Stimulated activated CD4-positive, alpha-beta T cell treated with anti-CD3 and anti-CD28 coated beads, Interleukin-1b, Interleukin-23, amount 100 ng/mL, for 4 hours (primary cell): ENCODE measurements at places on chromosomes 11 and 22.

- no peak for DNase-seq
Measured at GRCh38 chr11:93741882-93742226, 382 bp downstream of the C11orf54 start.

DNA sequence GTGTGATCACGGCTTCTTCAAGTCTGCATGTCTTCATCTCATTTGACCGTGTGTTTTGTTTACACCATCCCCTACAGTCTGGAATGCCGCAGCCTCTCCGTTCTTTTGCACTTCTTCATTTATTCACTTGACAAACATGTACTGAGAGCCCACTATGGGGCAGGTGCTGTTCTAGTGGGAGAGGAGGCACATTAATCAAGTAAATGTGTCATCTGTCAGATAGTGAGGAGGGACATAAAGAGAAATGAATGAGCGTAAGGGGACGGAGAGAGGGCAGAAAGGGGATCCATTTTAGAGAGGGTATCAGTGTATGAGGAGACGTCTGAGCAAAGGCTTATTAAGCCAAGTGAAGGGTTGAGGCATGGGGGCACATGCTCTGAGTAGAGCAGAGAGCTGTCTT lies 54.0 kb upstream of the CECR2 start:
- no peak for DNase-seq

DNA sequence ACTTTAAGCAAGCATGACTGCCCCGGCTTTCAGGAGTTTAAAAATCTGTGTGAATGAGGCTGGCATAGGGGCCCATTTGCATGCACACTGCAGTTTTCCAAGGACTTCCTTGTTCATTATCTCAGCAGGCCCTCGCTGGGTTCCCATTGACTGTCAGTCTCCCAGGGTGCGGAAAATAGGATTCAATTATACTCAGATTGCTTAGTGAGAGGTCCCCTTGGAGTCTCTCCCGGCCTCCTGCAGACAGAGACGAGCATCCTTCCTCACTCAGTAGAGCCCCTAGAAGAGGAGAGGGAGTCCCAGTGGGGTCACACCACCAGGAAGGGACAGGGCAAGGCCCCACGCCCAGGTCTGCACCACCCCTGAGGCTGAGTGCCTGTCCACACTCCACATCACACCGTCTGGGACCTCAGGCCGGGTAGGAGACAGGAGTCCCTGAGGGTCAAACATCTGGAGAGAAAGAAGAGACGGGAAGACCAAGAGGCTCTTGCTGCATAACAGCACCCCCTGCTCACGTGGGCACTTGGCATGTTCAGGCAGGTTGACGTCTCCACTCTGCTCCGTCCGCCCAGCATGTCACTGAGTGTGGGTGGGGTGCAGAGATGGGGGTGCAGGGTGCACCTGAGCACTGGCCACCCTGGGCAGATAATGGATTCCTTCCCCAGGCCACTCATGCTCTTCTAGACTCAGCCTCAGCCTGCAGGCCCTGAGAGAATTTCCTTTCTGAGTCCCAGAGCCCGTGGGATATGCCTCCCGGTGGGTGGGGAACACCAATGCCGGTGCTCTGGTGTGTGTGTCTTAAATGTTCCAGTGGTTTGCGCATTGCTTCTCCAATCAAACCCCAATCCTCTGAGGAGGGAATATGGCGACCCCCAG lies 58.8 kb downstream of the MCM5 start:
- no peak for DNase-seq

DNA sequence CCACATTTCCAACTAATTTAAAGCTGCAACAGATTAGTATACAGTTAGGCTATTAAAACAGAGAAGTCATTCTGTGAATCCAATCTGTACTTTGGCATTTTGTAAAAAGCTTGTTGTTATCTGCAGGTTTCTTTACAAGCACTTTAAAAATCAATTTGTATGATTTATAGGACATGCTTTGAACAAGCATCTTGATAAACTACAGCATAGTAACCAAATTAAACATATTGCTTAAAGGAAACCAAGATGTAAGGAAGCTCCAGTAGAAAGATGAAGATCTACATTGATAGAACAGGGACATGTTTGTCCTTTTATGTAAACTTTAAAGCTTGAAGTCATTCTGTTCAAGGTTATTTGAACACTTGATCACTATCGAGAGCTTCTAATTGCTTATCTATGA lies 498.3 kb upstream of the CCDC90B start:
- DNase-seq, result no peak

DNA sequence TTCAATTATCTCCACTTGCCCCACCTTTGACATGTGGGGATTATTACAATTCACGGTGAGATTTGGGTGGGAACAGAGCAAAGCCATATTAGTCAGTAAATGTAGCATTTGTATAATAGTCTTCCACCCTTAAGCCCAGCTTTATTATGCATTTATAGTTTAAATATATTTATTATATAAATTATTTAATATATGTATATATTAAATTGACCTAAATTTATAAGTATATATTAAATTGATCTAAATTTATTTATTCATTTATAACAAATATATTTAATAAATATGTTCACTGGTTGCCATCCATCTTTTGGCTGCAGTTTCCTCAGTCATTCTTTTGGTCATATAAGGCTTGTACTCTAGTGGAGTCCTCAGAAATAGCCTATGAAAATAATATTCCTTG lies 23.6 kb upstream of the CHORDC1 start:
- no peak for DNase-seq

GRCh38 chr11:36074941-36075431 lies 131.1 kb downstream of the LDLRAD3 start:
- no peak for DNase-seq

DNA sequence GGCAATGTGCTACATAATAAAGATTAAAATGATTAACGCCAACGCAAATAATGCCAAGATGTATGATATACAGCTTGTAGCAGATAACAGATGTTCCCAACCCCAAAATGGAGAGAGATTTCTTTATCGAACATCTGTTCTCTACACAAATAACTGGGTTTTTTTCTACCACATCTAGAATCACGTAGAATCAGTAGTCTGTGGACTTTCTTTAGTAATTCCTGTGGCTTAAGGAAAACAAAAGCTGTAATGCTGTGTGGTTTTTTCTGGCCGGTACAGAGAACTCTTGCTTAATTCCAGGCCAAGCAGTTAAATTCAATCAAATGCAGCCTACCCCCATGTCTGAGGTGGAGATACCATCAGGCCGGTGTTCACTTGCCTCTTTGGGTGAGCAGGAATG lies 303.4 kb downstream of the FAT3 start:
- no peak for DNase-seq

GRCh38 chr11:32891657-32892354 lies 805 bp upstream of the QSER1 start:
- no peak for DNase-seq

DNA sequence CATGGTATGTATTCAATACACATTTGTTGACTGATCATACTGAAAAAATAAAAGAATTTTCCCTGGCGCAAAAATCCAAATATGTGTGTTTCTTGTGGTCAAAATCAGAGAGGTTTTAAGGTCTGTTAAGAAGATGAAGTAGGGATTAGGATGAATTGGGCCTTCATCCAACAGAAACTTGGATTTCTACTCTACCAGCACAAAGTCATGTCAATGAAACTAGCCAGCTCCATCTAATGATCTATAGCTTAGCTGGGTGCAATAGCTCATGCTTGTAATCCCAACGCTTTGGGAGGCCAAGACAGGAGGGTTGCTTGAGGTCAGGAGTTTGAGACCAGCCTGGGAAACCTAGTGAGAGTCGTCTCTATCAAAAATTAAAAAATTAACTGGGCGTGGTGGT lies 65.5 kb downstream of the USP35 start:
- no peak for DNase-seq

GRCh38 chr11:68354148-68354872 lies 41.9 kb downstream of the LRP5 start:
- DNase-seq, result no peak

DNA sequence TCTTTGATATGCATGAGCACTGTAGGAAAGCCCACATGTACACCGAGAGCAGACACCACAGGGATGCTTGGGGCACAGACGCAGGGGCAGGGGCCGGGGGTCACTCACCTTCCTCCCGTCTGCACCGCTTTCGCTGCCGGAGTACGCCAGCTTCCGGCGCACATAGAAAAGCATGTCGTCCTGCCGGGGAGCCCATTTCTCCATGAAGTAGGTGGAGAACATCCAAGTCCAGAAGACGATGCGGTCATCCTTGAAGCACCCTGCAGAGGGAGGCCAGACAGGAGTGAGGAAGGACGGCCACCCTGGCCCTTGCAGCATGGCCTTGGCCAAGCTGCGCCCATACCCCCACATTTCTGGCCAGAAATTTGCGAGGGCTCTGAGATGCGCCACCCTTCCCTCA lies 28.8 kb downstream of the KIAA0930 start:
- DNase-seq, result no peak

- no peak for DNase-seq
Measured at GRCh38 chr11:128095466-128095981, 491.8 kb downstream of the ETS1 start.

DNA sequence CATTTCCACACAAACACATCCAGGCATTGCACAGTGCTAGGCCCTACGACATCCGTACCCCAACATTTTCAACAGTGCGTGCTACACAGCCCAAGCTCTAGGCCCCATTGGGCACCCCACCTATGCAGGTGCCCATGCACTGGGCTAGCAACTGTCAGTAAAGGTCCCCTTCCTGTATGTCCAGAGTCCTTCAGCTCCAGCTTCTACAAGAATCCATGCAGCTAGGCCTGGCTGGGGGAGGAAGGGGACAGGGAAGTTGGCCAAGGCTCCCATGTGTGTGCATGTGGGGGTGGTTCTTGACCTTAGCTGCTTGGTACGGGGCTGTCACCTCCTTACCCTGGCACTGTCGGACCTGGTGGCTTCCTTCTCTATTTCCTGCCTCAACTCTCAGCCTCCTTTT lies 1.3 kb downstream of the B3GAT1 start:
- DNase-seq, result no peak

DNA sequence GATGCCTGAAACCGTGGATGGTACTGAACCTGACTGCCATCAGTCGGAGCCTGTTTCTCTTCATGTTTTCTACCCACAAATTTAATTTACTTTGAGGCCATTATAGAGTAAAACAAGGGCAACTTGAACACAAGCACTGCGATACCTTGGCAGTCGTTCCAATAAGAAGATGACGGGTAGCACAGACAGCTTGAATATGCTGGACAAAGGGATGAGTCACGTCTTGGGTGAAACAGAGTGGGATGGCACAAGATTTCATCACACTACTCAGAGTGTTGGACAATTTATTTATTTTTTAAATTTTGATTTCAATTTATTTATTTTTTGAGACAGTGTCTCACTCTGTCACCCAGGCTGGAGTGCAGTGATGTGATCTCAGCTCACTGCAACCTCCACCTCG lies 5.7 kb downstream of the DIXDC1 start:
- DNase-seq, result no peak

DNA sequence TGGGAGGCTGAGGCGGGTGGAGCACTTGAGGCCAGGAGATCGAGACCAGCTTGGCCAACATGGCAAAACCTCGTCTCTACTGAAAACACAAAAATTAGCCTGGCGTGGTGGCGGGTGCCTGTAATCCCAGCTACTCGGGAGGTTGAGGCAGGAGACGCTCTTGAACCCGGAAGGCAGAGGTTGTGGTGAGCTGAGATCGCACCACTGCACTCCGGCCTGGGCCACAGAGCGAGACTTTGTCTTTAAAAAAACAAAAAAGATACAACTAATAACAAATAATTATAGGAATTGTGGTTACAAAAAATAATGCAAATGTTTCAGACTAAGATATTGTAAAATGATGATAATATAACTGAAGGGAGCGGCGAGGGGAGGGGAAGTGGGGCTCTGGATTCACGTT lies 90.3 kb upstream of the RTL6 start:
- DNase-seq, result no peak
